ENCODE measurements at places on chromosomes 13 and 19.

DNA sequence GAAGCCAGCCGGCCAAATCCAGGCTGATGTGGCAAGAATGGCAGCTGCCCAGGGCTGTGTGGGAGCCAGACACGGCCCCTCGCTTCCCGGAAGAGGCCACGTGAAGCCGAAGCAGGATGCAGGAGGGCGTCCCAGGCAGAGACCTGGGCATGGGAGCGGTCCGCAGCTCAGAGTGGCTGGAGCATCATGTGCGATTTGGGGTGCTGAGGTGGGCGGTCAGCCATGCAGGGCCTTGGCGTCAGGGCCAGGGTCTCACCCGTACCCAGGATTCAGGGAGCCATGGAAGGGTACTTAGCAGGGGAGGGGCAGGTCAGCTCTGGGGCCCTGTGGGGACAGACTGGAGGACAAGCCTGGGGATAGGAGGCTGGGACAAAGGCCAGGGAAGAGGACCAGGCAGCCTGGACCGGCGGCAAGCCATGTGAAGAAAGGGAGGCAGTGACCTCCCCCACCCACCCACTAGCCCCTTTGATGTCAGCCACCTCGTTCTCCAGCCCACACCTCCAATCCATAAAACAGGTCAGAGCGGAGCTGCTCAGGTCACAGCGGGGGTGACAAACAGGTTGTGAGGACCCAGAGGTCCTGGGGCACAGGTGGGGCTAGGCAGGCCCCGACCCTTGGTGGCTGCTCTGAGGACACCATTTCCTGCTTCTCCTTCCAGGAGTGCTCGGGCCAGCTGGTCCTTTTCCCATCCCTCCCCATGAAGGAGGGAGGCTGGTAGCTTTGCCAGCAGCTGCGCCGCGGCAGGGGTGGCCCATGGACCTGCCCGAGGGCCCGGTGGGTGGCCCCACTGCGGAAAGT lies 2.3 kb downstream of the KASH5 start:
- DNase-seq, result no peak

DNA sequence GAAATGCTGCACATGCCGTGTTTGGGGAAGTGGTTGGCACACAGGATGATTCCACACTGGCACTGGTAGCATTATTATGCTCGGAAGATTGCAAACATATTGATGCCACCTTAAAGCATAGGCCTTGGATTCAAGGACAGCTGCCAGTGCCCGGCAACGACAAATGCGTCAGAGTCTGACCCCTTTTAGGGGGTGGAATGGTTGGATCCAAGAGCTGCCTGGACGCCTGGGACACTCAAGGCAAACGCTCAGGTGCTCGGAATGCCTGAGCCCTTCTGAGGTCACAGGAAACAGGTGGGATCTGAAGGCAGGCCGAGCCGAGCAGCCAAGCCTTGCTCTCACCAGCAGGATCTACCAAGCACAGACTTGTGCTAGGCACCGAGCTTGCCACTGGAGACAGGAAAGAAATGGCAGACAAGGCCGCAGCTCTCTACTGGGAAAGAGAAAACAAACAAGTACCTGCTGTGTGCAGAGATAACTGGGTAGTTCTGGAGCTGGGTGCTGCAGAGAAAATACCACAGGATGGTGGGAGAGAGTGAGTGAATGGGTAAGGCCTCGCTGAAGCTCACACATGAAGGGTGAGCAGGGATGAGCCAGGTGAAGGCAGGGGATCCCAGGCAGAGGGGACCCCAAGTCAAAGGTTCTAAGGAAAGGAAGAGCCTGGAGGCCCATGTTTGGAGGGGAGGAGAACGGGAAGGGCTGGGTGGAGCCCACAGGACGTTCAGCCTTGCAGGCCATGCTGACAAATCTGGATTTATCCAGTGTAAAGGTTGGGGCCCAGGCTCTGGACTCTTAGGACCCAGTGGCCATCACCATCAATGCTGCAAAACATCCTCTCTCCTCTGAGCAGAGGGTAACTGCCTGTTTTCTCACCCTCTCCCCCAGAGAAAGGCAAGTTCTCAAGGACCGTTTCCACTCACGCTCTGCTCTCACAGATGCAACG lies 9.2 kb downstream of the RANBP3 start:
- DNase-seq, result no peak

DNA sequence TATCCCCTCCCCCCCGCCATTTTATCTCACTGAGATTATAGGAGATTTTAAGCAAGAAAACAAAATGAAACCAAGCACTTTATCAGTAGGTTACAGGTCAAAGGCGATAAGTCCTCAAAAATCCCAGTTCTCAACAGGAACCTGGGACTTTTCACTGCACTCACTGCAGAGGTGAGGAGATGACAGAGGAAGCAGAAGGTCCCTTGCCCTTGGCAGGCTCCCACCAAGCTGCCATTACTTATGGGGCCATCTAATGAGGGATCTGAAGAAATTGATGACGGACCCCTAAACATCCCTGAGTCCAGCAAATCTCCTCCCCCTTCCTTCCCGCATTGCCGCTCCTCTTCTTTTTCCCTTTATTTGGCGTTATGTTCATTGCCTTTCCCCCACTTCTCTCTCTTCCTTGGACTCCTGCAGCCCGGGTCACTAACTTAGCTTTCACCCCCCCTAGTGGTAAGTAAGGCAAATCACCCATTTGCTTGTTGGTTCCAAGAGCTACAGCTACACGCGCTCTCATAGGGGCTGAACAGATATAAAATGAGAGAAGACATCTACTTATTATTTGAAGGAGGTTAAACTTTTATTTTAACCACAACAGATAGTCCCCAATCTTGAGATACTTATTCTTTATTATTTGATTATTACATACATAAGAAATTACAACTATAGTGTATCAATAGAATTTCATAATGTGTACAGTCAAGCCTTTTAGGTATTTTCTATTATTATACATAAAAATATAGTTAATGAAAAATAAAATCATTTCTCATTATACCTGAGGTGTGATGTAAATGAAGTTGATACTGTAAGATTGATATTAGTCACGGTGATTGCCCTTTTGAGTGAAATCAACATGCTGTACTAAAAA lies 52.0 kb upstream of the ARGLU1 start:
- DNase-seq, result peak; percentile 4

GRCh38 chr13:29496241-29496712 lies 99.2 kb downstream of the SLC7A1 start:
- DNase-seq, result no peak

- no peak for DNase-seq
Observed at GRCh38 chr13:114002771-114003321, 29.0 kb upstream of the C13orf46 start.

DNA sequence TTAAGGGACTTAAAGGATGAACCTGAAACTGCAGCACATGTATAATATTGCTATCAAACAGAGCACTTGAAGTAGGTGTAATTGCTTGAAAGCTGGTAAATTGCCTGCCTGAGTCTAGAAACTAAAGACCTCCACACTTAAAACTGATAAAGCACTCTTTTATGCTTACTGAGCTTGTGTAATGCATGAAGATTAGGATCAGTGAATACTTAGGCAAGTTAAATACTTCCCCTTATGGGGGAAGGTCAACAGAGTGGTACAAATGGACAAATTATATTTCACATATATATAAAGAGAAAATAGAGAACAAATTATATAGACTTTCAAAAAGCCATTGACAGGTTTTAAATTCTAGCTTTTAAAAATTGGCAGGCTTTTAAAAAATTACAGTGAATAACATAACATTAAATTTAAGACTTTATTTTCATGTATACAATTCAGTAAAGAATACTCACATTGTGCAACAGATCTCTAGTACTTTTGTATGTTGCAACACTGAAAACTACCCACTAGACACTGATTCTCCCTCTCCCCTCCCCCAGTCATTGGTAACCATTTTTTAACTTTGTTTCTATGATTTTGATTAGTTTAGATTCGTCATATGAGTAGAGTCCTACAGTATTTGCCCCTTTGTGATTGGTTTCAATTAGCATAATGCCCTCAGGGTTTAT lies 23.9 kb downstream of the PIBF1 start:
- DNase-seq, result no peak

DNA sequence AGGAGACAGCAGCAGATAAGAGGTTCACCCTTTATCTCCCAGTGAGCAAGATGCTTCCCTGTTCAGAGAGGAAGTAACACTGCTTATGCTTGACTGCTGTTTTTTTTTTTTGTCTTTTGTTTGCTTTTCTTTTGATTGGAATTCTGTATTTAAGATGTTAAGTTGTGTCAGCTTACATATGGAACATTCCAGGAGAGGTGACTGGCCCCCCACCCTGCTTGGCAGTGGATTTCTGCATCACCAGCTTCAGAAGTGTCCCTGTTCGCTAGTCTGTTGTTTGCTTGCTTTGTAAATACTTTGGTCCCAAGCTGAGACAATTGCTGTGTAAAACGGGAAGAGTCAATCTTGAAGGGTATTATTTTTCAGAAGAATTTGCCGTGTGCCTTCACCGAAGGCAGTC lies 43.0 kb downstream of the IFT88 start:
- no peak for DNase-seq

- no peak for DNase-seq
Observed at GRCh38 chr13:73945871-73946270, 188.3 kb downstream of the KLF12 start.

DNA sequence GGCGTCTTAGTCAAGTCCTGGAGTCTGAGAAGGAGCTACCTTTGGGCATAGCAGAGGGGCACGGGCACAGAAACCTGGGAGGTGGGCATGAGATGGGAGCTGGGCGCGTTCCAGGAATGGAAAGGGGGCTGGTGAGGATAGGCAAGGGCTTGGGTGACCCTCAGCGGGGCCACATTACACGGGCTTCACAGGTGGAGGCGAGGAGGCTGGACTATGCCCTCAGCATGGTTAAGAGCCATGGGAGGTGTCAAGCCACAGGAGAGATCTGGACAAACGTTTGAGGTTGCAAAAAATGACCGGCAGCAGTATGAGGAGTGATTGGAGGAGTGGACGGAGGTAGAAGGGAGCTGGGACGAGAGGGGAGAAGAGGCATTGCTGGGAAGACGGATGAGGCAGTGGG lies 21.5 kb downstream of the NECTIN2 start:
- no peak for DNase-seq

DNA sequence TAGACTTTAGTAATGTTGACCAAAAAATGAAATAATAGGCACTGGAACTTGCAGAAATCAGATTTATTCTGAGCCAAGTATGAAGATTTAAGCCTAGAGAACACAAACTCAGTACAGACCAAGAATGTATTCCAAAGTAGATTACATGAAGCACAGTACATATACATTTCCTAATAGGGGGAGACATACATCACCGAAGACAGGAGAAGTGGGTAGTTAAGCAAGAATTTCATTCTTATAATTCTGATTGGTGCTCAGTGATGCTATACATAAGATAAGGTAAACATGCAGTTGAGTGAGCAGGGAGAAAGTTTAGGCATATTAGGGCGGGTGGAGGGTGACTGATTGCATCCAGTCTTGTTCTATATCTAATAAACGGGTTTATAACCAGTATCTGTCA lies 2218.8 kb downstream of the PCDH9 start:
- no peak for DNase-seq

DNA sequence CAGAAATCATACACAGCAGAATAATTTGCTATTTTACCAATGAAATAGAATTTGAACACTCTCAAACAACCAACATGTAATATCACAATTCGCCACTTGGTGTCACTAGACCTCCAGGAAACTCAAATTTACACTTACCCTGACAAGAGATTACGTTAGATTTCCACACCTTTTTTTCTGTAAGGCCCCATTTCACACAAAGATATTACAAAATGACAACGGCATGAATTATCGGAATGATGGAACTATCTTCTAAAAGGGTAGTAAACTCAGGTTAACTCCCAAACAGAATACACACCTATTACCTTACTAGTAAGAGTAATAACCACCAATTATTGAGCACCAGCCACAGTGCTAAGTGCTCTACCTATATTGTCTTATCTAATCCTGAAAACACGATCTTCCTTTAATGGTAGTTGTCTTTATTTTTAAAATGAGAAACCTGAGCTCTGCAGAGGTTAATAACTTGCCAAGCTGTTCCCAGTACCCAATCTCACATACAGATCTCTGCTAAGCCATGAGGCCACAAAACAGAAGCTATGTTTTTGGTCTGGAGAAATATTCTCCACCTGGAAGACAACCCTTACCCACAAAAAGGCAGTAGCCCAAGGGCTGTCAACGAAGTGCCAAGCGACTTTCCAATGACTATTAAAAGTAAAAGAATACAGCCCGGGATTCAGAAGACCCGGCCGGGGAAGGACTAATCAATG lies 152.4 kb downstream of the DCLK1 start:
- DNase-seq, result no peak

DNA sequence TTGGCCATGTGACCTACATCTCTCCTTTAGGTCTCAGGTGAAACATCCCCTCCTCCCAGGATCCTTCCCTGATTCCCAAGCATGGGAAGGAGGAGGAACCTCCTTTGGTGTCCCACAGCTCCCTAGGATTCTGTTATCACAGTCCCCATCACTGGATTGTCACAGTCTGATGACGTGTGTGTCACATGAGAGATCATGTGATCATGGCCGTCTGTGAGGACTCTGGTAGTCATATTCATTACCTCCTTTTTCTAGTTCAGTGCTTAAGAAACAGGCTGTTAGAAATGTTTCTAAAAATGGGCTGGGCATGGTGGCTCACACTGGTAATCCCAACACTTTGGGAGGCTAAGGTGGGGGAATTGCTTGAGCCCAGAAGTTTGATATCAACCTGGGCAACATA lies 3.0 kb downstream of the DHX34 start:
- DNase-seq, result no peak

DNA sequence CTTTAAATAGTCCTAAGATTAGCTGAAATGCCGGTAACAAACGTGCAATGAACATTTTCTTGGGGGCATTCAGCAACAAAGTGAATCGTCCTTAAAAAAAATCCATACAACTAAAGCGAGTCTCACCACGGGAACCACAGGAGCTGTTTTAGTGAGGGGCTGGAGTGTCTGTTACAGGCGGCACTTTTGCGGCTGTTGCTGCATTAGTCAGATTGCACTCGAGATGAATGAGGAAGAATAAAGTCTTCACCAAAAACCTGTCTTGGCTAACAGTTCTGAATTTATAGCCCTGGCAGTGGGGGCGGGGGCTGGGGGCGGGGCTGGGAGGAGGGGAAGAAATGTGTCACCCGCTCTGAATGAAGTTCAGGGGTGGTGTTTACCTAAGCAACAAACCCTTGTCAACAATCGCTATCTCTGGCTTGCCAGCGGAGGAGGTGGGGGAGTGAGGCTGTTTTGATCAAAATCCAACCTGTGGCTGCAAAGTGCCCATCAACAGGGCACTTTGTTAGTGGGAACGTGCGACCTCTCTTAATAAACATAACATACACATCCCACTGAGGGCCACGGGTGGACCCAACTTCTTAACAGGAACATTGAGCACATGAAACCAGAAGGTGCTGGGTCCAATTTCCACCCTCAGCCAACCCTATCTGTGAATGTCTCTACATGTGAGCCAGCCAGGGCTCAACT lies 44.5 kb downstream of the RFX2 start:
- peak; percentile 27 for DNase-seq

- no peak for DNase-seq
Observed at GRCh38 chr13:57946361-57946760, 314.8 kb downstream of the PCDH17 start.

DNA sequence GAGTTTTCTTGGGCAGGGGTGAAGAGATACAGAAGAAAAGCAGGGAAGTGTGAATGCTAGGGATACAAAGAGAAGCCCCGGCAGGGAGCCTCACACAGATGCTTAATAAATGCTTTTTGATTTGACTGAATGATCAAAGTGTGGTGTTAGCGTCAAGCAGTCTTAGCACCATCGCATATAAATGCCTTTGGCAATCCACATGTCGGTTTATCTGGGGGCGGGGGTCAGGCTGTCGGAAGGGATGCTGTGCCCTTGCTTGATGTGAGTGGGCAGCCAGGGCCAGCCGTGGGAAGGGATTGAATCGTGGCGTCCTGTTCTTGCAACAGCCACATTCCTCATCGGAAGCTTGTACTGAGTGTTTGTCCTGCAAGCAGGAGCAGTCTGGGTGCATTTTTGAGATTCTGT lies 173.1 kb downstream of the LACC1 start:
- DNase-seq, result no peak
